ENCODE measurements at places on chromosomes 1 and 21. TPM values are rescaled to one million over a fixed set of nuclear protein-coding genes. Genes with fewer than 3 reads are reported as not detected.

MAGOH gene
- 65.3 TPM for total RNA-seq

IVL gene
- total RNA-seq, result not detected

CCDC185 gene
- not detected for total RNA-seq

CFHR2 gene
- not detected for total RNA-seq

AMY1B gene
- total RNA-seq, result not detected

CD5L gene
- not detected for total RNA-seq

DNA sequence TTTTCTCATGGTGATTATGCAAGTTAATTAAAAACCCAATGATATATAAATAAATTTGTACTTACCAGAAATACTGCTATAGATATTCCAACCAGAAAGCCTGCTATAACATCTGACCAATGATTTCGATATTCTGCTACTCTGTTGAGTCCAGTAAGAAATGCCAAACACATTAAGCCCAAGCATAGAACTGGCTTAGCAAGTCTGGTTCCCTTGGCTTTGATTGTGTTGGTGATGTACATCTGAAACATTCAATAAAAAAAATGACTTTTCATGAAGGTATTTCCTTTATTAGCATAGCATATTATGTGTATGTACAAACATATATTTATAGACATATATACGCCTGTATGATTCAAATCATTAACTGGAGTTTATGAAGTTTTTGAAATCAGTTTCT lies 82.8 kb downstream of the PLPPR5 start:
- DNase-seq, result no peak

DNA sequence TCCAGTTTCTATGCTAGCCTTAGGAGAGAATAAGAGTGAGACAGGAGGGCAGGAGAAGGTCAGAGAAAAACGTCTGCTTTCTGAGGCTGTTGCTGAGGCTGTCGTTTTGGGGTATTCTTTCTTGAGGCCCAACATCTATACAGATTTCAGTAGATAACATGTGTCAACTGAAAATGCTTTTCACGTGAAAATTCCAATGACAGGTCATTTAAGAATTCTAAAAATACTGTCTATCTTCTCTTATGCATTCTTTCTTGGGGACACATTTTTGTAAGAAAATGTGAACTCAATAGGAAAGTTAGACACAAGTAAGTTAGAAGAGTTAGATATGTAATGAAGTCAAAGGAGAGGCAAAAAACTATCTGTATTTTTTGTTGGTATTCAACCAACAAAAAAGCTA lies 150.8 kb downstream of the TGFB2 start:
- no peak for DNase-seq

GRCh38 chr1:167419245-167419644 lies 99.1 kb downstream of the CD247 start:
- DNase-seq, result no peak

- peak; percentile 19 for DNase-seq
Observed at GRCh38 chr1:239308701-239309333, 77.6 kb upstream of the CHRM3 start.

- no peak for DNase-seq
Observed at GRCh38 chr1:45723248-45723930, 27.1 kb downstream of the IPP start.

DNA sequence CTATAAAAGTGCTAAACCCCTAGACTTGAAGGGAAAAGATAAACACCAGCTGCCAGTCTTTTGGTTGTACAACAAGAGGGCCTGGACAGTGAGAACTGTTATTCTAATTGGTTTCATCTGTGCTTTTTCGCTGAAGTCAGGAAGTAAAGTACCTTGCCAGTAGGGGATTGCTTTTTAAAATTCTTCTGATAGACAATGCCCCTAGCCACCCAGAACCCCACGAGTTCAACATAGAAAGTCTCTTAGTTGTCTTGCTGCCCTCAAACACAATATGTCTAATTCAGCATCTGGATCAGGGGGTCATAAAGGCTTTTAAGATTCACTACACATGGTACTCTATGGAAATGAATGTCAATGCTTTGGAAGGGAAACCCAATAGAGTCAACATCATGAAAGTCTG lies 289.2 kb downstream of the TBX15 start:
- DNase-seq, result no peak

DNA sequence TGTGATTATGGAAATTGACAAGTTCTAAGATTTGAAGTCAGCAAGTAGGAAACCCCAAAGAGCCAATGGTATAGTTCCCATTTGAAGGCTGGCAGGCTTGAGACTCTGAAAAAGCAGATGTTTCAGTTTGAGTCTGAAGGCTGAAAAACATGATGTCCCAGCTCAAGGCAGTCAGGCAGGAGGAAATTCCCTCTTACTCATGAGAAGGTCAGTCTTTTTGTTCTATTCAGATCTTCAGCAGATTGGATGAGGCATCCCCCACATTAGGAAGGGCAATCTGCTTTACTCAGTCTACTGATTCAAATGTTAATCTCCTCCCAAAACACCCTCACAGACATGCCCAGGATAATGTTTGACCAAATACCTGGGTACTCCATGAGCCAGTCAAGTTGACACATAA lies 372.5 kb upstream of the ST6GALNAC5 start:
- DNase-seq, result no peak

- peak; percentile 50 for DNase-seq
Observed at GRCh38 chr1:10693497-10694273, 102.8 kb downstream of the CASZ1 start.

Data from activated CD4-positive, alpha-beta memory T cell treated with anti-CD3 and anti-CD28 coated beads, Interleukin-2, amount 10 ng/mL, durations not matched to agents 7 days and 5 days (primary cell).